ENCODE measurements at places on chromosomes 1 and 21. TPM values are rescaled to one million over a fixed set of nuclear protein-coding genes. Genes with fewer than 3 reads are reported as not detected.

OR10Z1 gene
- total RNA-seq: not detected

DNA sequence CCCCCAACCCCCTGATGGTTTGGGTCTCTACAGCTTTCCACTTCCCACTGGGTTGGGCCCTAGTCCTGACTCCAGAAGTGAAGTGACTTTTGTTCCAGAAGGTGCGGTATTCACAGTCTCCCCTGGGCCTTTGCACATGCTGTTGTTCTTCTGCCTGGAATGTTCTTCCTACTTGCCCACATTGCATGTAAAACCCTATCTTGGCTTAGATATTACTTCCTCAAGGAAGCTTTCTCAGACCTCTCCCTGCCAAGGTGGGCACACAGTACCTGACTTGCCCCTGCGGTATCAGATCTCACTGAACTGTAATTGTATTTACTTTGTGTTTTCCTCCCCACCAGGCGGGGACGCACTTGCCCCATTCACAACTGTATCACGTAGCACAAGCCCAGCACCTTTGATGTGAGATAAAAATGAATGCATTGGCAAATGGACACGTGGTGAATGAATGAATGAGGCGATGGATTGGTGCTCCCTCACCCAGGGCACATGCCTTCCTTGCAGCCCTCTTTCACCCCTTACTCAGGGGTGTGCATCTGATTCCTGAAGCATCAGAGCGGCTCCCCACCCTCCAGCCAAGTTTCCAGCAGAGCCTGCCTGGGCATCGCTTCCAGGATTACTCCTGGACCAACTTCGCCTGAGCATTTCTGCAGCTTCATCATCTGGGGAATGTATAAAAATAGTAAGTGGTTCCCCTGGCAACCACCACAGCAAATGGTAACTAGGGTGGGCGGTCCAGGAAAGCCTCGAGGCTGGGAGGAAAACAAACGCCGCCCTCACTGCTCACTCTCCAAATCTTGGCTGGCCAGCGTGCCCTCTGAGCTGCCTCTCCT, 19.8 kb downstream of the NENF start:
- no peak overlapping the region for H3K27ac ChIP-seq
- DNase-seq: no peak
- H3K4me1 ChIP-seq: peaks cover 14% of the 10 kb centered on the region
- no peak overlapping the region for H3K4me3 ChIP-seq

BRINP2 gene
- total RNA-seq: not detected

- no peak overlapping the region for H3K4me3 ChIP-seq
- no peaks in the 10 kb centered on the region for H3K27me3 ChIP-seq
- H3K27ac ChIP-seq: no peak overlapping the region
Measured at GRCh38 chr1:43047135-43047534, 88.5 kb upstream of the SLC2A1 start.

GRCh38 chr1:48695161-48695560, 81.5 kb downstream of the BEND5 start:
- no peak for DNase-seq
- no peak overlapping the region for H3K4me3 ChIP-seq
- no peaks in the 10 kb centered on the region for H3K36me3 ChIP-seq
- H3K27ac ChIP-seq: no peak overlapping the region
- no peaks in the 10 kb centered on the region for H3K27me3 ChIP-seq

GRCh38 chr1:91335603-91336002, 69.0 kb downstream of the HFM1 start:
- DNase-seq: no peak
- no peak overlapping the region for H3K4me3 ChIP-seq
- H3K36me3 ChIP-seq: no peaks in the 10 kb centered on the region
- H3K27me3 ChIP-seq: no peaks in the 10 kb centered on the region
- H3K27ac ChIP-seq: no peak overlapping the region

SPAG17 gene
- total RNA-seq: 46.1 TPM

FMN2 gene
- total RNA-seq: 0.76 TPM

- no peaks in the 10 kb centered on the region for H3K36me3 ChIP-seq
- no peaks in the 10 kb centered on the region for H3K27me3 ChIP-seq
- no peak for DNase-seq
- peak within 1 kb of the TSS; percentile 10 for H3K27ac ChIP-seq
- H3K4me1 ChIP-seq: peaks cover 24% of the 10 kb centered on the region
Measured at GRCh38 chr1:203186446-203187303, at the start of gene CHI3L1. CHI3L1 (minus strand) TSS chr1:203186704; CDS start chr1:203186623, 81 bp downstream.

DNA sequence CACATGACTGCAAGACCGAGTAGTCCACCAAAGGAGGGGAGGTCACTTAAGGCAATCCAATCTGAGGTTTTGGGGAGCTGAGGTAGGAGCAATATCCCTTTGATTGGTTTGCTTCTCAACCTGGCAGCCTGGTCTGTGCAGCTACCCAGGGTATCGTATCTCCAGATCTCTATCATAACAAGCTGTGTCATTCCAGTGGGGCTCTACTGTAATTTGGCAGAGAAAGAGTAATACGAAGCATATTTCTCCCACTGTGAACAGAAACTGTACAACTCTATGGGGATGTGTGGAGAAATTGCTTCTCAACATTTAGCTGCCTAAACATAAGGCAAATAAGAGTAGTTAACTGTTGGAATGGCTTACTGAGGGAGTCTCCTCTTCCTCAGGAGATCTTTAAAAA, 20.6 kb downstream of the CD101 start:
- no peak overlapping the region for H3K27ac ChIP-seq
- no peaks in the 10 kb centered on the region for H3K4me1 ChIP-seq
- DNase-seq: no peak
- H3K27me3 ChIP-seq: no peaks in the 10 kb centered on the region

DNA sequence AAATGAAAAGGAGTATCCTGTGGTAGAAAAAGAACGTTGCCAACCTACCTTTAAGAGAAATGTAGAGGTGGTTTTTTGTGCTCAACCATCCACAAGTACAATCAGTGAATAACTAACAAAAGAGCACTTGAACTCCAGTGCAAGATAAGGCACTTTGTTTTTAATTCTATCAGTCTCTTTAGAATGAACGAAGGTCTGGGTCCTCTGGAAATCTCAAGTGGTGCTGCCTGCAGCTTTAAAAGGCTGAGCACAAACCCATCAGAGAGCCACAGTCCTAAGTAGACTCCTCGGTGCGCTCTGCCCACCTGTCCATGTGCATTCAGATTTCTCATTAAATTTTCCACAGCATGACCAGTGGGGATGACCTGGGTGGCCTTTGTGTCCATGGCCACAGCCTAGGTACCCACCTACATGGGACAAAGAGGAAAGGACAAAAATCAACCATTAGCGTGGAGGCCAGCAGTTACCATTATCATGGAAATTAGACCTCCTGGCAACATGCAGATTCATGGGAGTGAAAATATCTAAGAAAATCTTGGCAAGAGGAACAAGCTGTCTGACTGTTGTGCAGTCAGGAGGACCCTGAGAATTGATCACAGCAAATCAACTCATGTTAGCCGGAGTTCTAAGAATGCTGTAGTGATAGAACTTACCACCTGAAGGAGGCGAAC, 9.4 kb downstream of the TRIM45 start:
- H3K4me3 ChIP-seq: no peak overlapping the region
- no peaks in the 10 kb centered on the region for H3K27me3 ChIP-seq
- no peaks in the 10 kb centered on the region for H3K36me3 ChIP-seq
- no peak overlapping the region for H3K27ac ChIP-seq
- no peak for DNase-seq

- H3K27me3 ChIP-seq: no peaks in the 10 kb centered on the region
- DNase-seq: no peak
- H3K4me3 ChIP-seq: no peak overlapping the region
- no peaks in the 10 kb centered on the region for H3K36me3 ChIP-seq
Measured at GRCh38 chr1:112991402-112992120, 35.6 kb upstream of the SLC16A1 start.

- no peak for DNase-seq
- H3K4me1 ChIP-seq: no peaks in the 10 kb centered on the region
- no peaks in the 10 kb centered on the region for H3K27me3 ChIP-seq
- no peak overlapping the region for H3K4me3 ChIP-seq
- H3K27ac ChIP-seq: no peak overlapping the region
- H3K36me3 ChIP-seq: no peaks in the 10 kb centered on the region
Measured at GRCh38 chr21:45869121-45870007, 112.2 kb upstream of the COL6A1 start.

RGS4 gene
- 0.52 TPM for total RNA-seq

LDLRAD2 gene
- not detected for total RNA-seq

DNA sequence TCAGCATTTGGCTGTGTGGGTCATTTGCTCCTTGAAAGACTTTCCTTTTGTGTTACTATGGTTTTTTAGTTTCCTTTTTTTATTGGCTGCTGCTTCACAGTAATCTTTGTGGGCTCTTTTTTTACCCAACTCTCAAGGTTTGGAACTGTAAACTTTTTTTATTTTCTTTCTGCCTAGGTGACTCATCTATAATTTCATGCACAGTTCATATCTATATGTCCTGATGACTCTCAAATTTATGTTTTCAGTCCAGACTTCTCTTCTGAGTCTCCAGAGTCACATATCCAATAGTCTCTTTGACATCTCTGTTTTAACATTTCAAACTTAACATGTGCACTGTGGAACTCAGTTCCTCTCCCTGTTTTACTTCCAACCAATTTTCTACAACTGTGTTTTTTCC, 83.4 kb downstream of the ATF6 start:
- peaks cover 10% of the 10 kb centered on the region for H3K36me3 ChIP-seq
- no peak overlapping the region for H3K27ac ChIP-seq
- no peaks in the 10 kb centered on the region for H3K4me1 ChIP-seq

GRCh38 chr21:29496337-29496736, 197.6 kb downstream of the BACH1 start:
- H3K36me3 ChIP-seq: no peaks in the 10 kb centered on the region
- no peak for DNase-seq
- no peaks in the 10 kb centered on the region for H3K27me3 ChIP-seq
- no peak overlapping the region for H3K4me3 ChIP-seq
- H3K4me1 ChIP-seq: no peaks in the 10 kb centered on the region

GRCh38 chr1:239006276-239006675, 380.1 kb upstream of the CHRM3 start:
- H3K4me3 ChIP-seq: no peak overlapping the region
- no peaks in the 10 kb centered on the region for H3K27me3 ChIP-seq
- DNase-seq: no peak
- H3K4me1 ChIP-seq: no peaks in the 10 kb centered on the region
- H3K27ac ChIP-seq: no peak overlapping the region
- no peaks in the 10 kb centered on the region for H3K36me3 ChIP-seq

GRCh38 chr1:230170622-230171021, 103.6 kb downstream of the GALNT2 start:
- no peak overlapping the region for H3K4me3 ChIP-seq
- peaks cover 15% of the 10 kb centered on the region for H3K4me1 ChIP-seq
- H3K27ac ChIP-seq: no peak overlapping the region
- H3K36me3 ChIP-seq: no peaks in the 10 kb centered on the region

RBM8A gene
- 108 TPM for total RNA-seq

- peak overlapping the region; percentile 89 for H3K27ac ChIP-seq
- H3K27me3 ChIP-seq: peaks cover 6% of the 10 kb centered on the region
- peaks cover 59% of the 10 kb centered on the region for H3K4me1 ChIP-seq
- peak overlapping the region; percentile 69 for H3K4me3 ChIP-seq
Measured at GRCh38 chr1:220877377-220878095, 1.7 kb upstream of the HLX start.

SPRR2E gene
- not detected for total RNA-seq

GRCh38 chr1:202687798-202688197, 22.5 kb downstream of the SYT2 start:
- H3K27me3 ChIP-seq: no peaks in the 10 kb centered on the region
- H3K4me3 ChIP-seq: no peak overlapping the region
- no peaks in the 10 kb centered on the region for H3K36me3 ChIP-seq
- no peak overlapping the region for H3K27ac ChIP-seq

FCGR1A gene
- total RNA-seq: 52.7 TPM

- no peaks in the 10 kb centered on the region for H3K27me3 ChIP-seq
- no peak overlapping the region for H3K4me3 ChIP-seq
- H3K36me3 ChIP-seq: no peaks in the 10 kb centered on the region
- H3K4me1 ChIP-seq: no peaks in the 10 kb centered on the region
Measured at GRCh38 chr21:40886931-40887330, 40.0 kb upstream of the DSCAM start.

- H3K27me3 ChIP-seq: no peaks in the 10 kb centered on the region
- peaks cover 6% of the 10 kb centered on the region for H3K4me1 ChIP-seq
- no peak overlapping the region for H3K27ac ChIP-seq
- H3K36me3 ChIP-seq: no peaks in the 10 kb centered on the region
- H3K4me3 ChIP-seq: no peak overlapping the region
Measured at GRCh38 chr1:109652402-109652801, 3.5 kb upstream of the GSTM4 start.

DNA sequence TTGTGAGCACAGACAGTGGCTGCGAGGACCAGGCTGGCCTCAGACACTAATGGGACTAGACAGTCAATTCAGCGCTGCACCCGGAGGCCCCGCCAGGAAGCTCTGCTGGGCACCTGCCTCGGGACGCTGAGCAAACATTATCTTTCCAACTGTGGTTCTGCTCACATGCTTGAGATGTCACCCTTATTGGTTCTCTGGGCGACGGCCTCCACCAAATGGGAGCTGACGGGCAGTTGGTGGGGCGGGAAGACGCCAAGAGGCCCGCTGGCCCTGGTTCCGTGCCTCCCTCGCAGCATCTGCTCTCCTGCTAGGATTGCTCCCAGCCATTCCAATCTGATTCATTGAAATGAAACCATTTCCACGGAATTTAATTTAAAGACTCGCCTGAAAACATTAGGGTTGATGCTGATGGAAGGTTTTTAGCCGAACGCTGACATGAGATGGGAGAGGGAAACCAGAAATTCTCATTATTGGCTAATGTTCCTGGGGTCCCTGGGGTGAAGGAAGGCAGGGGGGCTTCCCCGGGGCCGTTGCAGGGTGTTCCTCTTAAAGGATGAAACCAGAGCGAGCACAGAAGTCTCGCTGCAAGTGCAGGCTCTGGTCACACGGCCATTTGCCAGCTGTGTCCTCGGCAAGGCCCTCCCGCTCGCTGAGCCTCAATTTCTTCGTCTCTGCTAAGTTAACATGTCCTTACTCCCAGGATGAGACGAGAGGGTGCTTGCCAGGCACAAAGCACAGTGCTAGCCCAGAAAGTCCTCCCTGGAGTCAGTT, 512.2 kb downstream of the NPHP4 start:
- no peaks in the 10 kb centered on the region for H3K36me3 ChIP-seq
- H3K27me3 ChIP-seq: no peaks in the 10 kb centered on the region
- no peaks in the 10 kb centered on the region for H3K4me1 ChIP-seq
- peak; percentile 63 for DNase-seq
- H3K27ac ChIP-seq: no peak overlapping the region

- H3K27ac ChIP-seq: no peak overlapping the region
- no peaks in the 10 kb centered on the region for H3K36me3 ChIP-seq
- H3K4me3 ChIP-seq: no peak overlapping the region
- H3K4me1 ChIP-seq: peaks cover 4% of the 10 kb centered on the region
- DNase-seq: no peak
- H3K27me3 ChIP-seq: no peaks in the 10 kb centered on the region
Measured at GRCh38 chr1:48524892-48525467, 53.0 kb upstream of the SPATA6 start.

HCRTR1 gene
- not detected for total RNA-seq

DNA sequence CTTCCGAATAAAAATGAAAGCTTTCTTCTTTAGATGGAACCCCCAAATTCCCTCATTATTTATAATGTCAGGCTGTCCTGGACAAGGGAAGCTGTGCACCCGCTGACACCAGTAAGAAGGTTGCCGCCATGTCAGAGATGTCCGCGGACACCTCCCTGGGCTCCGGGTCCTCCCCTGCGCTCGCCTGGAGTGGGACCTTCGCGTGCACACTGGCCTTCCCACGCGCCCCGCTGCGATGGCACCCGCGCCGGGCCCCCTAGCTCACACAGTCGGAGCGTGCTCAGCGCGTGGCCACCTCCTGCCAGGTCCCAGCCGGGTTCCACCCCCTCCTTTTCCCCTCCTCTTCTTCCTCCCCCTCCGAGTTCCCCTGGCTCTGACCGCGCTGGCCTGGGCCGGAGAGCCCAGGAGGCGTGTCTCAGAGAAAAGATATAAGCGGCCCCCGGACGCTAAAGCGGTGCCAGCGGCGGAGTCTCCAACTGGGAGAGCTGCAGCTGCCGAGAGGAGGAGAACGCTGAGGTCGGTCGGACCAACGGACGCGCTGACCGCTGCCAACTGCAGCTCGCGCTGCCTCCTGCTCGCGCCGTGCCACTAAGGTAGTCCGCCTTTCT, at the start of gene G0S2:
TSS of gene G0S2 (plus strand) at position 456 of the 608 bp plus-strand sequence. CDS start 273 bp downstream, outside the sequence.
- H3K4me3 ChIP-seq: peak within 1 kb of the TSS; percentile 44
- H3K27ac ChIP-seq: peak within 1 kb of the TSS; percentile 79
- H3K27me3 ChIP-seq: no peaks in the 10 kb centered on the region
- DNase-seq: peak; percentile 75
